Fibroblast of skin of left quadriceps (primary cell): ENCODE measurements at places on chromosomes 4 and X.
A peak's percentile ranks its signal among the peaks of the same experiment; 100 is the strongest.

- DNase-seq, result peak; percentile 1
These were observed 105.6 kb upstream of the SMIM31 start for GRCh38 chr4:164648151-164648848.

DNA sequence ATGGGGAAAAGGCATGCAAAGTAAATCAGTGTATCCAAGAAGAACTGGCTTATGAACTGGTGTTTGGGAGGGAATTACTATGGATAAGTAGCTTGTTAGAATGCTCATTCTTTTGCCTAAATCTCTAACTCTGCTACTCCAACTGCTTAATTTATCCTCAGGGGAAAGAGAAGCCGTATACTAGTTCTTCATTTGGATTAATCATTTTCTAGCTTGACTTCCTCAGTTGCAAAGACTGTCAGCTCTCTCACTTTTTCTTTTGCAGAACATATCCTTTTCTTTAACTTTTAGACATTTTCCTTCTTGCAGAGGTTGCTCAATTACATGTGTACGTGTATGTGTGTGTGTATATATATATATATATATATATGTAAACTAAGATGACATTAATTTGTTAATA, 21.9 kb downstream of the GPRIN3 start:
- no peak for DNase-seq

DNA sequence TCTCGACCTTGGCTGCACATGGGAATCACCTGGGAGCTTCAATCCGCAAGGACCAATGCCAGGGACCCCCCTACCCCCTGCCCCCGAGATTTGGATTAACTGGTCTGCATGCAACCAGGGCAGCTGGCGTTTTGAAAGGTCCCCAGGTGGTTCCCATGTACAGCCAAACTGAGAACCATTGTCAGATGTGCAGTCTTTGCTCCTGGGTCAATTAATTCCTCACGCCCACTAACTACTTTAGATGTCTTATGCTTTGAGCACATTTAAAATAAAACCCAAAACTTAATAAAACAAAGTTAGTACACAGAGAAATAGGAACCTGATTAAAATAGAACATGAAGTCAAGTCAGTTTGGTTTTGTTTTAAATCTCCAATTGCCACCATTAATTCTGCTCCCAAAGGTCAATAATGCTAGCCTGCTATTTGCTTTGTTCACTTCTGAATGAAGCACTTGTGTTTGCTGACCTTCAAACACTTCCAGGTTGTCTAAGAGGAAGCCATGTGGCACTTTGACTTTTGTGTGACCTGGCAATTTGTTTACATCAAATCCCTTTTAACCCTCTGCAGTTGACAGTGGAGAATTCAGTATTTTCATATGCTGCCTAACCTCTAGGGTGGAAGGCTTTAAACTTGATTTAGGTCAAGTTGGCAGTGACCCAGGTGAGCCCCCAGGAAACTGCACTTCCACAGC, 27.2 kb upstream of the TMSB4X start:
- DNase-seq, result no peak

- DNase-seq, result no peak
These were observed 4.0 kb downstream of the LRPAP1 start for GRCh38 chr4:3527914-3528876.

DNA sequence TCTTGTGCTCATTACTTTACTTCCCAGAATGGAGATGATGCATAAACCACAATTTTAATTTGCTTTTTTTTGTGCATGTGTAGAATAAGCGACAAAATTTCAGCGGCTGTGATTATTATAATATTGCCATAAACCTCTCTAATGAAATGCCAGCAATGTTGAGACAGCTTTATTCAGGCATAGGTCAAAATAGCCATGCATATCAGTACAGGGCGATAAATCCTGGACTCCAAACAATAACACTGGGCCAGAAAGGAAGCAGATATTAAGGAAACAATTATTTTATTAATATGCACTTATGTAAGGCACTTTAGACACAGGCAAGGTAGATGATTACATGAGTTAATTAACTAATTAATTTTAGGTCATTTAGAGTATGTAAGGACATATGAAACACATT, 47.1 kb downstream of the ARHGEF38 start:
- no peak for DNase-seq

- DNase-seq, result peak; percentile 61
These were observed 86.7 kb upstream of the MAGEA4 start for GRCh38 chrX:151825925-151826485.

GRCh38 chr4:67256388-67257043, 288.8 kb downstream of the CENPC start:
- DNase-seq, result no peak

GRCh38 chr4:73698217-73698616, 42.2 kb upstream of the CXCL8 start:
- DNase-seq, result no peak

- no peak for DNase-seq
These were observed 183.6 kb downstream of the ENOX2 start for GRCh38 chrX:130719413-130719812.

DNA sequence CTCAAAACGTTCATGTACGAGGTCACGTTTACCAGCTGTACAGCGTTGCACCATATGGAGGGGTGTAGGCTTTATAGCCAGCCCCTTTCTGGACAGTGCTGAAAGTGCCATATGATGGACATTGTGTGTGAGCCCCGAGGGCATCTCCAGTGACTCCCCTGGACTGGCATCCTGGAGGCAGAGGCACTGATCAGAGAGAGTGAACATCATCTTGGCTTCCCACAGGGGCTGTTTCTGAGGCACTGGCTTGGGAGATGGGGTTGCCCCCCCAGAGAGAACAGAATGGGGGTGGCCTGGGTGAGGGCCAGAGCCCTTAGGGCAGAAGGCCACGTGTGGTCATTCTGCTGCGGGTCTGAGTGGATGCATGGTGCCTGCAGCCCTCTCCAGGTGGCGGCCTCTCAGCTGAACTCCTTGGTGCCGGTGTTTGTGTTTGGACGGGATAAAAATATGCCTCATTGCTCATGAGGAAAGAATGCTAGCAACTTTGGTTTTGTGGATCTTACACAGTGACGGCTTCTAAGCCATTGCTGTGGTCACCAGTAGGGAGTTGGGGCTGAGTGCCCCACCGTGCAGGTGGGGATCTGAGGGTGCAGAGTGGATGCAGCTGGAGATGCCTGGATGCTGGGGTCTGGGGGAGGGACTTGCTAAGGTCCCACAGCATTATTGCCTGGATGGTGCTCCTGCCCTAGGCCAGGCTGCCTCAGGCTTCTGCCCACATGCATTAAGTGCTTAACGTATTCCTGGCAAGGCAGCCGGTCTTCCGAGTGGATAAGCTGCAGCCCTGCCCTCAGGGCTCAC, 3.4 kb downstream of the WFS1 start:
- DNase-seq, result peak; percentile 34

DNA sequence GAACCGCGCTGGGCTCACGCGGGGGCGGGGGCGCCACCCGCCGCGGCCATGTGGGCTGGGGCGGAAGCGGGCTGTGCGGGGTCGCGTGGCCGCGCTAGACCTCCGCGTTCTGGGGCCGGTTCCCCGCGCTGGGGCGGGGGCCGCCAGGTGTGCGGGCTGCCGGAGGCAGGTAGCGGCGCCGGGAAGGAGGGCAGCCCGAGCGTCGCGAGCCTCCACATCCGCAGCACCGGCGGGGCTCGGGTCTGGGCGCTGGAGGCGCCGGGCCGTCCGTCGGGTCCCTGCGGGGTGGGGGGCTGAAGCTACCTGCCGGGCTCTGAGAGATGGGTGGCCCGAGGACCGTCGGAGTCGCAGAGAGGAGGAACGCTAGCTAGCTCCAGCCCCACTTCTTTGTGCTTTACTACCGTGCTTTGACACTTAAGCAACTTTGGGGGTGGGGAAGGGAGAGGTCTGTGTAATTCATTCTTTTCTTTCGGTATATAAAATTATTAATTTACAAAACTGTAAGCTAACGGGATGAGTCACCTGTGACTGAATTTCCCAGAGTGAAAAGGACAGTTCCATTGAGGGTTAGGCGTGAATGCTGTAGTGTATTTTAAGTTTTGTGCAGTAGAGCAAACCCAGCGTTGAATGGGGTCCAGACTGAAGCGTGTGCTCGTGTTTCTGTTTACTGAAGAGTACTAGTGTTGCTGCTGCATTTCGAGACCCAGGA, 689 bp downstream of the METAP1 start:
- DNase-seq, result no peak

- DNase-seq, result no peak
These were observed 174.4 kb downstream of the PDGFC start for GRCh38 chr4:156797206-156797605.

DNA sequence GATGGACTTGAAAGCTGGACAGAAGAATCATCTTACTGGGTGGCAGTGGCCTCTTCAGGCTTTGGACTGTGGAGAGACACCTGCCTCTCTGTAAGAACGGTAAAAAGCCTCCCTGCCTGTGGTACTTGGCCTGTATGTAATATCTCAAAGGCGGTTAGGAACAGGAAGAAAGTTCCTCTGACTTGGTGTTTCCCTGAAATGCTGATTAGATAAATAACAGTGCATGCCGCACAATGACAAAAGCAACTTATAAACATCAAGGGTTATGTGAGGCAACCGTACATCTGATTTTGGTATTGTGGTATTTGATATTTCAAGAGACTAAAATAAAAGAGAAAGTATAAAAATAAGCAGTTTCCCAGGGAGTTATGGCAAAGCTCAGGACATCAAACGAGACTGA, 92.4 kb upstream of the SORBS2 start:
- no peak for DNase-seq

- no peak for DNase-seq
These were observed at the start of gene MAGEB2 for GRCh38 chrX:30215357-30215843. MAGEB2 (plus strand) TSS chrX:30215563; CDS start chrX:30218581, 3,018 bp downstream.

DNA sequence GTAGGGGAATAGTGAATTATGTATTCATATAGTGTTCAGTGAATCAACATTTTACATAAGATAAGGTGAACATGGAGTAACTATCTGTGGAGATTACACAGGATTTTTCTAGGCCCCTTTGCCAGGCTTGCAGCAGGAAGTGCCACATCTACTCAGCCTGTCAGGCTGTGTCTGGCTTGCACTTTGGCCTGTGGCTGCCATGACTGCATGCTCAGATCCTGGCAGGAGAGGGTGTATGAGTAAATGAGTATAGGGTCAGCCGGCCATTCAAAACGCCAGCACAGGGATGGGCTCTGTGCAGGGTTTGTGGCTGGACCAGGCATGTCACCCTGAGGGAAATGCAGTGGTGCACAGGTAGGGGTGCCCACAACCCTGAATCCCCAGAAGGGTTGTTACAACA, 51.9 kb downstream of the UBQLN2 start:
- DNase-seq, result no peak

DNA sequence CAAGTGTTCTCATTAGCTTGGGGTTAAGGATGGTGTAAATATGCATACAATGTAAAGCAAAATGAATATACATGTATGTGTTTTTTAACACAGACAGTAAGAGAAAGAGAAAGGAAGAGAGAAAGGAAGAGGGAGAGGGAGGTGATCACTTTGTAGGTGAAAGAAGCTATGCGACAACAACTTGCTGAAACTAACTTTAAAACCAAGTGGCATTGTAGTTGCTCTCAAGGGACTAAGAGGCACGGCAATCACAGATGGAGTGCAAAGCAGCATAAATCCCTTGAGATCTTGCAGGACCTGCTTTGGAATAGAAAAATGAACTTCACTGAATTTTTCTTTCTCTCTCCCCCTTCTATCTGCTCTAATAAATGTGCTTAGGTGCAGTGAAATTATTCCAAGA, 1665.0 kb upstream of the TENM3 start:
- DNase-seq, result no peak

- DNase-seq, result no peak
These were observed 49.7 kb upstream of the TMEM164 start for GRCh38 chrX:109952985-109953905.

DNA sequence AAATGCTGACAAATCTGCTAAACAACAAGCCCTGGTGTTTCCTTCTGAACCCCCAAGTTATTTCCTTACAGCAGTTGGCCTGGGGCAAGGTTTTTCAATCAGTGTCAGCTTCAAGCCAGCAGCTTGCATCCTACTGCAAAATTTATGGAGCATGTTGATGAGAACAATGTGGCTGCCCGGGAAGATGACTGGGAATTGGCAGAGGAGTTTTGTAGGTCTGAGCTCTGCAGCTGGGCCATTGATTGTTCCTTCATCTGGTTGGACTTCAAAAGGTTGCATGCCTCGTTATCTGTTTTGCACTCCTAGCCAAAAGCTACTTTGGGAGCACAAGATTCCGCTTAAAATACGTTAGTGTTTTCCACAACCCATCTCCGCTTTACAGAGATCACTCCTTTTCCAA, 1030.3 kb upstream of the LCORL start:
- no peak for DNase-seq

- no peak for DNase-seq
These were observed 134.3 kb upstream of the VCX2 start for GRCh38 chrX:8305350-8305749.

DNA sequence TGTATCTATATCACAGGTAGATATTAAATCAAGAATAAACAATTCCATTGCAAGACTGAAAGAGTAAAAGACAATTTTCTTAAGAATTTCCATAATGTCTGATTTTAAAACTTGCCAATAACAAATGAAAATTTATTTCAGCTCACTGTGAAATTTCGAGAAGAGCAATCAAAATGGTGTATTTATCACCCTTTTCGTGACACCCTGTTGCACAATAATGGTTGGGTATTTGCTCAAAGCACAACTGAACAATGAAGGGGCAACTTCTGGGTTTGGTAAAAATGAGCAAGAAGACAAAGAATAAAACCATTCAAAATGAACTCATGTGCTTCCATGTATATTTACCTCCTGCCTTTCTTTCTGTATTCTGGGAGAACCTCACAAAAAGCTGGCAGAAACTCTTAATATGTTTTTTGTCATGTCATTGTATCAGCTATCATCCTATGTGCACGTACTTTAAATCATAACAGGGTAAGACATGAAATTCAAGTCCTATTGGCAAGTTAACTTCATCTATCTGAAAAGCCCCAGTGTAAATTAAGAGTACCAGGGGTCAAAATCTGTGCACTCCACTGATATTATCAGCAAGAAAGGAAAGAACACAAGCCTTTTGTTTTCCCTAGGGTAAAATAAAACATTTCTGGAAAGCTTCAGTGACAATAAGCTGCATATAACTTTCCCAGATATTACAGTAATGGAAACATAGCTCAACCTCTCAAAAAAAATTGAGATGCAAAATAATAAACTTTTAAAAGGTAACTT, 126.9 kb upstream of the CBR4 start:
- no peak for DNase-seq

- no peak for DNase-seq
These were observed 55.1 kb downstream of the NAF1 start for GRCh38 chr4:163111588-163111987.

DNA sequence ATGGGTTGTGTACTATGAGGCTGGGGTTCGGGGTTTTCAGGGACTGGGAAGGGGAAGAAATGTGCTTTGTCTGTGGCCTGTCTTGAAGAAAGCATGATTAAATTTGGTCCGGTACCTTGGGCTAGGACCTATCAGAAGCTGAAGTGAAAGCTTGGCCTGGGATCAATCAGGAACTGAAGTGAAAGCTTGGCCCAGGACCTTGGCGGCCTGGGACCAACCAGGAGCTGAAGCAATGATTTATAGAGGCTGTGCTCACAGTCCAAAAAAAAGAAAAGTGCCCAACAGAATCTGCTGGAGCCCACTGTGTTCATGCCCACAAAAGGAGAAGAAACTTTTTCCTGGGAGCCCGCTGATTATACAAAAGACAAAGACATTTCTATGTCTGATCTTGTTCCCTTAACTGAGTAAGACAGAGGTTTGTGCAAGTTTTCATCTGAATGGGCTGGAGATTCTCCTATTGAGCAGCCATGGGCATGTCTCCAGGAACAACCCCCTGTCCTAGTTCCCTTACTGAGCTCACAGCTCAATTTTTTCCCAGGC, 1427.9 kb downstream of the FAM133A start:
- no peak for DNase-seq
